DMS153 (cell line): ENCODE measurements at places on chromosomes 1 and 21.

- DNase-seq: peak; percentile 43
Measured at GRCh38 chr1:111441573-111442192, 7.4 kb downstream of the WDR77 start.

DNA sequence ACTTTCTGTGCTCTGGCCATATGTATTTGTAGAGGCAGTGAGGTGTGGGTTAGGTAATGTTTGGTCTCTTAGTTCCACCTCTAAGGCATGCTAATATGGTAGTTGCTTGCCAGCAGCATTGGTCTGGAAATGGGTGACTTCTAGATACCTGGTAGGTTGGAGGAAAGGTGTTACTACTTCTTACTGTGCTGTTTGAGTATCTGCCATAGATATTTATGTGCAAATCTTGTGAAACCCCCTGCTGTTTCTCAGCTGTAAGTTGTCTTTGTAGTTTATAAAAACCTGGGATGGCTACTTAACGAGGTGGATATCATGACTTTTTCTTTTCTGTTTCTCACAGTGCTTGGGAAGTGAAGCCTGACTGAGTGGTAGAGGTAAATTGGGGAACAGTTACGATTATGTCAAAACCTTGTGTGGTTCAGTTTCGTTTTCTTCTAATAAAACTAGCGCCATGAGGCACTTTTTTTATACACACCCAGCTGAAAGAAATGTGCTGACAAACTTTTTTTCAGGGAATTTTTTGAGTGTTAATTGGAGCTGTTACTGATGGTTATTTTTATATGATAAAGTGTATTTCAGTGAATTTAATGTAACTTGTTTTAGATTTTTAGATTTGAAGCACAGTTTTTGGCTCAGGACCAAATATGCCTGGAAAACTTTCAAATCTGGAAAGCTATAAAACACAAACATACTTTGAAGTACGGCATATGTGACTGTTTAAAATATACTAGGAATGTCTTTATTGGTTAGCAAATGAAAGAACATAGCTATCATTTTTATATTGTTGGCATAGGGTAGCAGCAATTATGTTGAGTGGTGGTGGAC is 42.1 kb downstream of the CAMSAP2 start:
- no peak for DNase-seq

DNA sequence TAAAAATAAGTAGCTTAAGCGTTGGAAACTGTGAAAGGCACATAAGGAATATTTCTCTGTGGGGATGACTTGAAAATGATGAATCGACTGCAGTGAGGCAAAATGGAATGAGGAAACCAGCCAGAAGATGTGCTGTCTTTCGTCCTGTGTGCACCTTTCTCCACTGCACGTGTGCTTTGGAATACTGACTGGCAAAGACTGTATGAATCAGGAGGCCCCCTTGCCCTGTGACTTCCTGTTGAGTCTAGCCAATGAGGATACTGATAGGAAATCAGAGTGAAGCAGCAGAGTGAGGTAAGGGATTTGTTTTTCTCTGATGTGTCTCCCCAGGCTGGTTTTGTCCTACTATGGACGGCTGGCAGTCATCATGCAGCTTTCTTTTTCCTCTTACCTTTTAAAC is 118.2 kb upstream of the ADGRL4 start:
- no peak for DNase-seq

GRCh38 chr1:227841096-227841495 is 25.6 kb downstream of the PRSS38 start:
- no peak for DNase-seq

DNA sequence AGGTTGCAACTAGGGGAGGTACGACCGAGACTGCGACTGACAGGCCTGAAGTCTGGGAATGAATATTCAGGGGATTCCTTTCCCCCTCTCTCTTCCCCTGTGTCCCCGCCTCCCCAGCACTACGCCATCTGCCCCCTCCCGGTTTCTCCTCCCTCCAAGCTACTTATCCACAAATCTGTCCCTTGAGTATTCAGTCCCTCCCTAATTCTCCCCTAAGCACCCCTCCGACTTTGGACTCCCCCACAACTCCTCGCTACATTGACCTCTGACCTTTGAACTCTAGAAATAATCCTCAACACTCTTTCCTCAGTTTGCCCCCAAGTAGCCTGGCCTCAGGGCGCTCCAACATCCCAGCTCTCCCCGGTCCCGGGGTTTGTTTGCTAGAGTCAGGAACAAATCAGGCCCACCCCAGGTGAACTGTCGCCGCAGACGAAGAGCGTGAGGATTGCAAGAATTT is 393 bp downstream of the LYSMD1 start:
- DNase-seq: no peak

GRCh38 chr1:200866521-200866920 is 6.3 kb upstream of the GPR25 start:
- no peak for DNase-seq

DNA sequence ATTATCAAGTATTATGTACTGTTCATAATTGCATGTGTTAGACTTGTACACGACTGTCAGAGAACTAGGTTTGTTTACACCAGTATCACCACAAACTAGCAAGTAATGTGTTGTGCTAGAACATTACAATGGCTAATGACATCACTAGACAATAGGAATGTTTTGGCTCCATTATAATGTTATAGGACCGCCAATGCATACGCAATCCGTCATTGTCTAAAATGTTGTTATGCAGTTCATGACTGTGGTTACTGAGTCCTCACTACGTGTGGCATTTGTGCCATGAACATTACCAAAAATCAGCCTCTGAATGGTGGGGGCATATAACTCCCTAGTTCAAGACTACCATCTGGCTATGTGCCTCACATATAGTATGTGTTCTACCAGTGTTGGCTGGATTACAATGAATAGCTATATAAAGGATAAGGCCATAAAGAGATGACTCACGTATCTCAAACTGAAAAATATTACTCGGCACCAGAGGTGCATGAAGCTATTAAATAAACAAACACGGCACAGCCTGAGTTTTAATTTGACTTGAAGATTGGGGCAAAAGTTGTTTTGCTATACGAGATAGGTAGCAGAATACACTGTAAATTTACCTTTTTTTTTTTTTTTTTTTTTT is 89.1 kb upstream of the COL24A1 start:
- DNase-seq: no peak

- DNase-seq: no peak
Measured at GRCh38 chr1:25469177-25469576, 38.5 kb downstream of the MACO1 start.

DNA sequence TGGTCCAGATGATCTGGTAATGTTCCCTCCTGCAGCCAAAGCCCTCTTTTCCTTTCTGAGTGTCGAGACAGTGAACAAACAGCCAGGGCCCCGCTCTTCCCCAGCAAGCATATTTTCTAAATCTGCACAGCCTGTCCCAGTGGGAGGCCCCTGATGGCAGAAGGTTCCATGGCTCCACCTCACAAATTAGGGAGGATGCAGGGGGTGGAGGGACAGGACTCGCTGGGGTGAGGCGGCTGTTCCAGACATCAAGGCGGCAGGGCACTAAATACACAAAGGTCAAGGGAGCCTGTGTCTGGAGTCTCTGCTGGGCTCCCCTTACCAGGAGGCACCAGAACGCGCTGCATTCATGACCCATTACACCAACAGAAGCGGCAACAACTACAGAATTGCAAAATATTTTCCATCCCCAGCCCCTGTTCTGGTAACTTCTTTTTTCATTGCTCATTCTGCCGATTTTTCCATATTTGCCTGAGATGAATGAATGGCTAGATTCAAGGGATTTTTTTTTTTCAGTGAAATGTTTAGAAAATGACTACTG is 27.0 kb upstream of the PRELP start:
- no peak for DNase-seq

DNA sequence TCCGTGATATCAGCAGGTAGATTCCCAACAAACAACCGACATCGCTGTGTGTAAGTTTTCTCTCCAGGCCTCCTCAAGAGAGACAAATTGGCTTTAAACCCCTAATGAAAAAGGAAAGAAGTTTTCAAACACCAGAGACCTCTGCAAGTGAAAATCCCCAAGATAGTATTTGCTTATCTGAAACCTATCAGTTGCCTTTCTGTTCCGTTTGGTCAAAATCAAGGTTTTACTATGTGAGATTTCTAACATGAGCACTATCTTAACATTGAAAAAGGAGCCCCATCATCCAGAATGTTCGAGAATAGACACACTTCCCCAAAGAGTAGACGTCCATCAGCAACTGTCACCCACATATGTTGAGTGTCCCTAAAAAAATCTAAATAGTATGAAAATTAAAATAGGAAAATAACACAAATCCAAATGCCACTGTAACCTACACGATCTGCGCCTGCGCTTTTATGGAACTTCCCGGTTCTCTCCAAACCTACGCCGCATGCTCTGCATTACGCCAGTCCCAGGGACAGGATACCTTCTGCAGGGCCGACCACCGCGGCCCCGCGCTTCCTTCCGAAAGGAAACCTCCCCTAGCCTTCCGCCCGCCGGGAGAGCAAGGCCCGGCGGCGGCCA is 1.4 kb downstream of the SFPQ start:
- no peak for DNase-seq

- no peak for DNase-seq
Measured at GRCh38 chr1:15328351-15329103, 81.2 kb upstream of the EFHD2 start.

DNA sequence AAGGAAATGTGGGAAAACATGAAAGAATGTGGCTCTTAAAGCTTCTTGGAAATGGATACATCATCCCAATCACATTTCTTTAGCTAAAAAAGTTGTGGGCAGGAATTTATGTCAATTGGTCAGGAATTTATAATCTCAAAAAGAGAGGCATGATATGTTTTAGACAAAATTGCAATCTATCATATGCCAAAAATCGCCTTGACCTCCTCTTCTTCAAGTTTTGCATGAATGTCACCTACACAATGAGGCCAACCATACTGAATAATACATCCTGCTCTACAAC is 42.4 kb downstream of the ATP6V1G3 start:
- no peak for DNase-seq

GRCh38 chr1:177959811-177960515 is 9.9 kb downstream of the SEC16B start:
- no peak for DNase-seq

GRCh38 chr1:185450917-185451316 is 133.9 kb upstream of the IVNS1ABP start:
- no peak for DNase-seq

DNA sequence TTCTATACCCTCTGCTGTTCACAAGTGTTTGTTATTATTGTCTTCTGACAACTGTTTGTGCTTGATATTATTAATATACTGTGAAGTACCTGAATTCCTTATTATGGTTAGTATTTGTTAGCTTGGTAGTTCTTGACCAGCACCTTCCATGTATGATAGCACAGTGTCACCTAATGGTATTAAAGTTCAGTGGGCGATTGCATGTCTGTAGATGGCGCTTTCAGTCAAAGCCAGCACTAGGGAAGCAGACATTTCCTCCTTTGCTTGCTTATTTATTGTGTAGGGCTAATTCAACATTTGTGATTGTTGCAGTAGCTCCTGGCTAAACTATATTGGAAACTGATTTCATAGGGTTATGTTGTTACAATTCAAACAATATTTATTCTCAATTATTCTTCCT is 218.0 kb downstream of the ZP4 start:
- DNase-seq: no peak
